ENCODE measurements at places on chromosomes 12 and 14.

DNA sequence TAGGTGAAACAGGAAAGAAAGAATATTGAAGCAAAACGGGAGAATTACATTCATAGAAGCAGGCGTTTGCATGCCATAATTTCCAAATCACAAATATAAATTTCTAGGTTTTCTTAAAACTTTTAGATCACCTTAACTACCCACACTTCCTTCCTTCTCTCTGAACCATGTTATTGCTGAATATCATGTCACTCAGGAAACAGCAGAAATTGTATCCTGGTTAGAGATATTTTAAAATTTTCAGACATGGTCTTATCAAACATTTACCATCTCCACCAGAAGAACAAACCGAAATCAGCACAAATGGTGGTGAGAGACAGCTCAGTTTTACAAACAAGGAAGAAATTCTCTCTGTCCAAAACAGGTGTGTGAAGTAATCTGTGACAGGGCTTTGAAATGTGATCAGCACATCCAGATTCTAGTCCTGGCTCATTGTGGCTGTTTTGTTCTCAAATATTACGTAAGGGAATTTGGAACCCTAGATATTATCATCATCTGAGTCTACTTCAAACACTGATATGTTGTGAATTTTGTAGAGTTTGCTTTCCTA is 16.3 kb downstream of the TESPA1 start:
- DNase-seq = no peak

DNA sequence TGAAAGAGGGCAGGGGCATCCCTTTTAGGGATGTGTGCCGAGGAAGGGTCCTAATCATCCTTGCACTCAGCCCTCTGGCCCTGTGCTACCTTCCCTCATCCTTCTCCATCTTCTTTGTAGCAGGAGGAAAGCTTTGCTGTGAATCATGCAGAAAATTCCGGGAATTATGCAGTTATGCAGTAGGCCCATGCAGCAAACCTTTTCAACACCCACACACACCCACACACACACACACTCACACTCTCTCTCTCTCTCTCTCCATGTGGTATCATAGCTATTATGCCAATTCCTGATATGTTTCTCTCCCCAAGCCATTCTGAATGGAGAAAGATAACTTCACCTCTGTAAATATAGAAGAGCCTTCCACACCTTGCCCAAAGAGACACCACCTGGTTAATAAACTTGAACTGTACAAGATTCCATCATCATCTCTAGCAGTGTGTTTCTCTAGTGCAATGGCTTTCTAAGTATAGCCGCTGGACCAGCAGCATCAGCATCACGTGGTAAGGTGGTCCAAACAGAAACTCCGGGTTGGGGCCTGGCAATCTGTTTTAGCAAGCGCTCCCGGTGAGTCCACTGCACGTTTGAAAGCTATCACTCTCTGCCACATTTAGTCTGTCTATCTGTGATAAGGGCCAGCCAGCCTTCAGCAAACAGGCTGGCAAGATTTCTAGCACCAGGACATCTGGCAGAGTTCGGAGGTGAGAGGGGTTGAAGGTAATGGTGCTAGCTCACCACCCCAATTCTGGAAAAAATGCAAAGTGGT is 57.6 kb downstream of the MDM2 start:
- no peak for DNase-seq

DNA sequence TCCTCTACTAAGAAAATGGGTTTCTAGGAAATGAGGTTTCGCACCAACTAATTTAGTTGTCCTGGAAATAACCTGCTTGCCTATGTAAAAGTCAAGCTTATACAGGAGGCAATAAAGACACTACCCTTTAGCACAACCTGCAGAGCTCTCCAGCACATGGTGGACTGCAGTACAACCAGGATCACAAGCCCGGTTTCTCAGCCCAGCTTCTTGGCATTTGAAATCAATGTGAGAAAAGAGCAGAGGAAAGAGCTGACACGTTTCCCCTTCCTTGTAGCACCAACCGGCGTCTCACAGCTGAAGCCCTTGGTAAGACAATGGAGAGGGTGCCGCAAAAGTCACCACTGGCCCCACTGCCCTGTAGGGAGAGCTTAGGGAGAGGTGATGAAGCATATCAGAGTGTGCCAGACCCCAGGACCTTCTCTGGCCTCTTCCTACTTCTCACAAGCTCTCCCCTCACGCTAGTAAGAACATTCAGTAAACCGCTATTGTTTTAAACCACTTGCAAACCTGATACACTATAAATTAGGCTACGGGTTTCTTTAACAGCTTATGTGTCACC is 8.6 kb downstream of the SPTLC2 start:
- no peak for DNase-seq

DNA sequence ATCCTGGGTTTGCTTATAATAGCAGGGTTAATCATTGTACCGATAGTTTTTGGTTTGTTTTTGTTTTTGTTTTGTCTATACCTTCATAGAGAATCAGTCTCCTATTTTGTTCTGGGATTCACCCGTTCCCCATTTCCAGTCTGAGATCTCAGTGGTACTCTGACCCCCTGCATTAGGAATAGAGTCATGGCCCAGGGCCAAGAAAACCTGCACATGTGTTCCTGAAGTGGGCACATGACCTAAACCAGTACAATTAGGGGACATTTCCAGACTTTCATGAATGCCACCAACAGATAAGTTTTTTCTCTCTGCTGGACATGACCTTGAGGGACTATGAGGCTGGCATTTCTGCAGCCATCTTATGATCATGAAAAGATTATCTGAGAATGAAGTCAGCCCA is 52.5 kb downstream of the MRPL42 start:
- no peak for DNase-seq

GRCh38 chr14:105150368-105151083 is 18.1 kb downstream of the JAG2 start:
- no peak for DNase-seq

- no peak for DNase-seq
Measured at GRCh38 chr14:22163051-22163450, 426.0 kb downstream of the DAD1 start.

DNA sequence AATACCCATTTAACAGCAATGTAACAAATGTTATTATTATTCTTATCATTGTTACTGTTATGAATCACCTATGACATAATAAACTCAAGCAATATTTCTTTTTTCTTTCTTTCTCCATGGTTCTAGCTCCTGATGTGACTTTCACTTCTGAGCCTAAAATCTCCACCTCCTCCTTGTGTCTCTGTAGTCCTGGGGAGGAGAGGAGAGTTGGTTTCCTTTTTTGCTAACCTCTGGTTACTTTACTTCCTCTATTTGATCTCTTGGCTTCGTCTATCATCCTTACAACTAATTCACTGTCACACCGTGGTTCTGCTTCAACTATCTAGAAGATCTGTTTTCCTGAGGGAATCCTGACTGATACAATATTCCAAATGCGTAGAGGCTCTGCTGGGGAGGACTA is 456.6 kb downstream of the VRK1 start:
- DNase-seq = no peak

GRCh38 chr14:102574281-102575159 is 17.9 kb upstream of the RCOR1 start:
- DNase-seq = no peak

DNA sequence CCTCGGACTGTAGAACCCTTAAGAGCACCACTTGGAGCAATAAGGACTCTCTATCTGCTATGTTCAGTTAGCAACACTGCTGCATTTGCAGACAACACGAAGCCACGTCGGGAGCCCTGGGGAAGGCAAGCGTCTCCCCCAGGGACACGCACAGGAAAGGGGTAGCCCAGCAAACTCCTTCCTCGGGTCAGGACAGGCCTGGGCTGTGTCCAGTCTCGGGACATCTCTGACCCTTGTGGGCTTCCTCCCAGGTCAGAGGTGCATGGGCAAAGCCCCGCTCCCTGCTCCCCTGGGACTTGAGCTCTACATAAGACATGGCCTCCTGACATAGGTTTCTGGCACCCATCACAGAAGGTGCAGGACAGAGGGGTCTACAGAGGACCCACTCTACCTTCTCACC is 119.5 kb downstream of the PIWIL1 start:
- DNase-seq = no peak

DNA sequence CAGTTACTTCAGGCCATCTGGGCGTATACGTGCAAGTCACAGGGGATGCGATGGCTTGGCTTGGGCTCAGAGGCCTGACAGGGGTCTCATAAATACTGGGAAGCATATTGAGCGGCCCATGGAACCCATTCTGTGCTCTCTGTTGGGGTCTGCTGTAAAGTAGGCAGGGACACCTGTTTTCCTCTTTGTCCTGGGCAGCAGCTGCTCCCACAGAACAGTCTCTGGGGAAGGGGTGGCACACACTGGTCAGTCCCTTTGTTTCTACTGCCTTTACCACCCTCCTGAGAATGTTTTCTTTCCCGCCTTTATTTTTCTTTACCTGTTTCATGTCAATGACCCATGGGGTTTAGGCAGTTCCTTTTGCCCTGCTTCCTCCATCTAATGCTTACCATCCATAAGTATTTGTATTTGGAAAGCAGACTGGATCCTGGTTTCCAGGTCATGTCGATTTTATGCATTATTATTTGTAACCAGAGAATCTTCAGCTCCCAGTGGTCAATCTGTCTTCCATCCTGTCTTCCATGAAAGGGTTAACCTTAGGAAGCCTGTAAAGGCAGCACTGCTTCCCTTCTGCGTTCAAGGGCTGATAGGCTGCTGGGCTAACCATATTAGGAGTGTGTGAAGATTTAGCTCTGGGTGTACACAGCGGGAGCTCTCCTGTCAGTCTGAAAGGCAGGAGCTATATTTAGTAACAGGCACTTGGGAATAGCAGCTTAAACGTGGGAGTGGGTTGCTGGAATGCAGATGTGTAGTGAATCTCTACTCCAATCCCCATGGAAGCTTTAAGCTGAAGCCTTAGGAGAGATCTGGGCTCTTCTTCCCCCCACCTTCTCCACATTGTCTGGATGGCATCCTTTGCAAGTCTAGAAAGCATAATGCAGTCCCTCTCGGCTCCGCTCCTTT is 124.0 kb downstream of the DYRK2 start:
- DNase-seq = peak; percentile 31

- DNase-seq = no peak
Measured at GRCh38 chr12:26808766-26809476, 24.1 kb downstream of the ITPR2 start.

DNA sequence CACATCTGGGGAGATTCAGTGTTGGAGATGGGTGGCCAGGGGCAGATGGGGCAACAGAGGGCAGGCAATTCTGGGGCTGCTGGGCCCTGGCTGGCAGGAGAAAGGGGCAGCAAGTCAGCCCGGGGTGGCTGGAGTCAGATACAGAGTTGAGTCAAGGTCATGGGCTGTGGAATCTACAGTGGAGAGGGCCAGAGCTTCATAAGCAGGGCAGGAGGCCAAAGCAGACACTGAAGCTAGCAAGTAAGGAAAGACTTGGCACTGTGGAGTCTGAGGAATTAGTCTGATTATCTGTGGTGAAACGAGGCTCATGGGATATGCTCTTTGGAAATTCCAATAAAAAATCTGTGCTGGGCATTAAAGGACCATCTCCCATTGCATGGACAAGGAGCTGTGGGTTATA is 95.5 kb downstream of the TMX1 start:
- DNase-seq = no peak
